HEK293T (cell line): ENCODE measurements at places on chromosomes 3 and 15.

- DNase-seq: peak; percentile 17
These were observed 55.3 kb downstream of the SLC28A2 start for GRCh38 chr15:45307230-45307924.

- no peak for DNase-seq
These were observed 2.6 kb upstream of the CIB2 start for GRCh38 chr15:78133801-78134200.

DNA sequence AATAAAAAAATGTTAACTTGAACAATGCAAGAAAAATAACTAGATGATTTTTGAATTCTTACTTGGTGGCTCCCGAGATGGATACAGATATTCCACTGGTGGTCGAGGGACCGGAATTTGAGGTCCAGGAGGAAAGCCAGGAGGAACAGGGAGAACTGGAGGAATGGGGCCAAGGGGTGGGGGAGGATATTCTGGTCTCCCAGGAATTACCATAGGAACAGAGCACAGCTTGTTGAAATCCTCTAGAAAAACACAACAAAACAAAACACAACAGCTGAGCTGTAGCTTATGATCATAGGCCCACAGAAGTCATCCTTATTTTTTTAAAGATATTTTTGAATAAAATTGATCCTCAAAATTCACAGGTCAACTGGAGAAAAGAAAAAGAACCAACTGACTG lies 129.4 kb downstream of the FBN1 start:
- DNase-seq: no peak

GRCh38 chr3:18217507-18218174 lies 207.5 kb downstream of the SATB1 start:
- DNase-seq: no peak

DNA sequence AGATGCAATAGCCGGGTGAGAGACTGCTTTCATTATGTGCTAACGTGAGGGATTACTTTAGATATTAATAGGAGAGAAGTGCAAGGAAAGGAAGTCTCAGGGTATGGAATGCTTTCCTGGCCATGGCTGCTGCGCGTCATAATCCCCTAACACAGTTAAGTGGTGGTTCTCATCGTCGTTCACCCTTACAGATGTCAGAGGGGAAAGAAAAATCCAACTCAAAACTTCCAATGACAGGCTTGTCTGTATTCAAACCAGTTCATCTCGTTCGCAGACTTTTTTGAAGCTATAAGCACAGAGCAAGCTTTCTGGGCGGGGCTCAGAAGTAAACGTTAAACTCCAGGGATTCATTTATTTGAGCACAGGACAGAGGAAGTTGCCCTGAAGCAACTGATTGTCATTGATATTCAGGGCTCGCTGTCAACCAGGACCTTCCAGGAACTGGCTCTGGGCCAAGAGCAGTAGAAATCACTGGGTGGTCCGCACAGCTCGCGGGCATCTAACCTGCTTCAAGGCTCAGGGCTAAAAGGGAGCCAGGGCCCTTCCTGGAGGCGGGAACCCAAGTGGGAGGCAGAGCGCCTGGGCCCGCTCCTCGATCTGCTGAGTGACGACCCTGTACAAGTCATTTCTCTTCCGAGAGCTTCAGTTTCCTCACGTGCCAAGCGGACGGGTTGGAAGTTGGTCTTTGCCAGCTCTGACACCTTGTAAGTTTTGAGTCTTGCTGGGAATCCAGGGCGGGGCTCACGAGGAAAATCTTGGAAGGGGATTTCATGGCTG lies 1.1 kb upstream of the LPP start:
- DNase-seq: peak; percentile 28

DNA sequence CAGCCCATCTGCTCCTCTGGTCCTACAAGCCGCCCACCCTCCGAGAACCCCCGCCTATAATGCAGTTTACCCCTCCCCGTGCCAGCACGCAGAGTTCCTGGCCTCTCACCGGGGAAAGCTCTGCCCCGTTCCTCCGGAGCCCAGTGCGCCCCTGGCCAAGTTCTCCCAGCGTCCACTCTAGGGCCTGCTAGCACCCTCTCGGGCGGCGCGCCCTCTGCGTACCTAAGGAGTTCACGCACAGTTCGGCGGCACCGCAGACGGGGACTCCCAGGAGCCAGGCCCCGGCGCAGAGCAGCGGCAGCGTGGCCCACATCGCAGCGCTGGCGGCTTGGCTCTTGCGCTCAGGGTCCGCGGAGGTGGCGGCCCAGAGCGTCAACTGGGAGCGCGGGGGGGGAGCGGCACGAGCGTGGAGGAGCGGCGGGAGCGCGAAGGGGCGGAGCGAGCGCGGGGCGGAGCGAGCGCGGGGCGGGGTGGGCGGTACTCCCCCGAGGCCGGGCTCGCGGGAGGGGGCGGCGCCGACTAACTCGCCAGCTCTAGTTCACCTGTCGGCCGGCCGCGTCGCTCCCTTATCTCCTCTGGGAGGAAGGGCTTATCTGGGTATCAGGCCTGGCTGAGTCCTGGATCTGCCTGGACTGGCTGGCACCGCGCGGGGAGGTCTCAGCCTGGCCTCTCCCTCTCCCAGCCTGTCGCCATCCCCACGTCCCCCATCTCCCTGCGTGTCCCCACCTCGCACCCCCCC lies at the start of gene CTSH:
CTSH (minus strand) TSS at position 378 of the 739 bp plus-strand sequence; CDS start at position 313, 65 bp downstream.
- DNase-seq: peak; percentile 91

- DNase-seq: no peak
These were observed 26.1 kb upstream of the NMB start for GRCh38 chr15:84684092-84684491.

GRCh38 chr15:78951841-78952238 lies 7.0 kb upstream of the CTSH start:
- no peak for DNase-seq

DNA sequence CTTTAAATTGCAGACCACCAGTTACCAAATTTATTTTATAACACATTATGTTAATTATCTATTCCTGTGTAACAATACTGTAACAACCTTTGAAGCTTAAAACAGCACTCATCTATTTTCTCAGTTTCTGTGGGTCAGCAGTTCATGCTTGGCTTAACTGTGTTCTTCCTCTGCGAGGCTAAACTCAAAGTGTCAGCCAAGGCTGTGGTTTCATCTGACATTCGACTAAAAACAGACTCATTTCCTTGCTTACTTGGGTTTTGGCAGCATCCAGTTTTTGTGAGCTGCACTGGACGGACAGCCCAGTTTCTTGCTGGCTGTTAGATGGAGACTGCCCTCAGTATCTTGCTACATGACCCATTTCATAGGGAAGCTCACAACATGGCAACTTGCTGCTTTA lies 247.3 kb upstream of the KCNH8 start:
- DNase-seq: no peak

GRCh38 chr15:48119277-48119676 lies 1.5 kb upstream of the SLC24A5 start:
- no peak for DNase-seq

DNA sequence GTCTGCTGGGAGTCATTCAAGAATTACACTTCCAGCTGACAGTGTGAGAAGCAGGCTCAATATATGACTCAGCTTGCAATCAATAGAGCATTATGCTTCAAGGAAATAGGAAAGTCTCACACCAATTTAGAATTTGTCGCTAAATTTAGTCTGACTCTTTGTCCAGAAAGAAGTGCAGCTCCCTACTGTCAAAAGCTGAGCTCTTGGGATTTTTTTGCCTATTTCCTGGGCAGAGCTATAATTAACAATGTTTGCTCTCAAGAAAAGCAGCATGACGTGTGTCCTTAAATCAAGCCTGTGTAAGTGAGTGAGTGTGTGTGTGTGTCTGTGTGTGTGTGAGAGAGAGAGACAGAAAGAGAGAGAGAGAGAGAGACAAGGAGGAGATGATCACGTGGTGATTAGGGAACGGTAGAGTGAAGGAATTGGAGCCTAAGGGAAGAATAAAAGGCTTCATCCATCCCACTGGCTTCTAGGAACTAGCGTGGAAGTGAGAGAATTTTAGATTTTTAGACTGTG lies 16.4 kb upstream of the SLC35G2 start:
- no peak for DNase-seq

DNA sequence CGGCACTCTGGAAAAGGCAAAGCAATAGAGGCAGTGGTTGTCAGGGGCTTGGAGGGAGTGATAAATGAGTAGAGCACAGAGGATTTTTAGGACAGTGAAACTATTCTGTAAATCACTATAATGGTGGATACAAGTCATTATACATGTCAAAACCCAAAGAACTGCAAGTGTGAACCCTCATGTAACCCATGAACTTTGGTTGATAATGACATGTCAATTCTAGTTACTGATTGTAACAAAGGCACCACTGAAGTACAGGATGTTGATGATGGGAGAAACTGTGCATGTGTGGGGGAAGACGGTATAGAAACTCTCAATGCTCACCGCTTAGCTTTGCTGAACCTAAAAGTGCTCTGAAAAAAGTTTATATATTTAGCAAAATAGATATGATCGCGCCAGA lies 36.0 kb downstream of the BTLA start:
- no peak for DNase-seq

GRCh38 chr15:60052796-60053195 lies 48.7 kb downstream of the FOXB1 start:
- DNase-seq: no peak

GRCh38 chr3:15091575-15091974 lies 7.4 kb downstream of the RBSN start:
- DNase-seq: no peak

DNA sequence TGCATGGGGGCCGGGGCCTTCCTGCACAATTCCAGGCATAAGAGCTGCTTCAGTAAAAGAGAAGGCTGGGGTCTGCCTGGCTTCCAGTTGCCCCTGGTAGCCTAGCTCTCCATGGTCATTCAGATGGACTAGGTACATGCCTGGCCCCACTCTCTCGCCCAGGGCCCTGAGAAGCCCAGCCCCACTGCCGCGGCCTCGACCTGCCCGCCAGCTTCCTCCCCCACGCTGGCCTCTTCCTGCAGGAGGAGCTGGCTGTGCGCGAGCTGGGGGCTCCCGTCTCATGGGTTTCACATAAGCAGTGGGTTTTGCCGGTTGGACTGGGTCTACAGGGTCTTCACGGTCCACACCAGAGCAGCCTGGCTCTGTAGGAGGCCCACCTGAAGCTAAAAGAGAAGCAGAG lies 3.6 kb downstream of the PRR20G start:
- DNase-seq: no peak

DNA sequence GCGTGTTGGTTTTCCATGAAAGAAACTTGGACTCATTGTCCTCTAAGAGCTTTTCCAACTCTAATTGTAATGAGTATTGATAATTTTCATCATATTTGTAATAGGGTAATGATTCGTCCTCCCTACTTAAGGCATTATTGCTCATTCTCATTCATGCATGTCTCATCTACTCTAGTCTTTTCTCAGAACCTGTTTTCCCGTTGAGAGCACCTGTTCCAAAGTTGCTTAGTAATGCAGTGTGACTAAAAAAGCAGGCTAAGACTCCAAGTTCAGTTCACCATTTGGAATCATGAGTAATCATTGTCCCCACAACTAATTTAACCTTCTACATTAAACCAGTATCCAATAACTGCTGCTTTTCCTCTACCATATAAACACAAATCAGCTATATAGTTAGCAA lies 84.0 kb downstream of the FILIP1L start:
- DNase-seq: no peak

DNA sequence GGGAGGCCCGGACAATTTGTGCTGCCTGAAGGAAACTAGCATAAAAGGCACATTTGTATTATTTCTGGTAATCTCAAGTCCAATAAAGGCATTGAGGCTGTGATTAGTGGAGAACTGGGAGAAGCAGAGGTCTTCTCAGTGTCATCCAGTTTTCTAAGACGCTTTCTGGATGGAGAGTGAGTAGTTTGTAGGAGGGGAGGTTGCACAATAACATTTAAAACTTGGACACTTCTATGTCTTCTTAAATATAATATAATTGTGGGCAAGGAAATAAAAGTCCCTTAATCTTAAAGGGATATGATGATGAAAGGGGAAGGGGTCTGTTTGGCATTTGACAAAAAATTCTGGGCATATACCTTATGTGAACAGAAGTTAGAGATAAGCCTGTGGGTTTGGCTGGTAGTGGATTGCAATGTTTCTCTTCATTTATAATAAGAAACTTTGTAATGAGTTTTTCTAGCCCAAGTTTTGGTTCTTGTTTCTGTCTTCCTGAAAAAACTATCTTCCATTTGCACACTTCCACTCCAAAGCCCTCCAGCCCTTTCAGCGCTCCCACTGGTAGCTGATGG lies 291.6 kb upstream of the TGFBR2 start:
- DNase-seq: no peak

DNA sequence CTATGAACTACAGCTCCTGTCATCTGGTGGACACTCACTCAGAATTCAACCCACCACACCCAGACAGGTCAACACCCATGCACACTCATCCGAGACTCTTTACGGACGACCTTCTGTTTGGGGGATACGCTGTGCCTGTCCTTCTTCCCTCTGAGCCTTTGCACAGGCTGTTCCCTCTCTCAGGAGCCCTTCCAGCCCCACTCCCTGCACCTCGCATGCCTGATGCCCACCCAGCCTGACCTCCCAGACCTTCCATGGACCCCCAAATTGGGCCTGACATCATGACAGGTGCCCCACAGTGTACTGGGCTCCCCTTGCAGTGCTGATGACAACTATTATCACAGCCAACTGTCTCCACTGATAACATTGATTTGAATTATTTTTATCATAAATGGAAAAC lies 135.8 kb downstream of the NSMCE3 start:
- no peak for DNase-seq

DNA sequence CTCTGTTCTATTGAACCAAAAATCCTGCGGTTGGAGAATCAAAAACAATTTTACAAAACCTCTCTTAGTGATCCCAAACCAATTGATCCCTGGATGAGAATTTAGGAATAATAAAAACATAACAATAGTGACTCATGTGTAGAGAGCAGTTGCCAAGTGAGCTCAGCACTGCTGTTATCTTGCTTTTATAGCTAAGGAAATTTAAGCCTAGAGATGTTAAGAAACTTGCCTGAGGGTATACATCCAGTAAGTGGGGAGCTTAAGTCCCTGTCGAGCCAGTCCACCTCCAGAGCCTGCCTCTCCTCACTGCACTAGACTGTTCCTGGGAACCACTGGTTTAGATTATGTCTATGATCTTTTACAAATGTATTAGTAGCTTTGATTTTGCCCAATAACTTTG lies 358.4 kb upstream of the LMCD1 start:
- no peak for DNase-seq

DNA sequence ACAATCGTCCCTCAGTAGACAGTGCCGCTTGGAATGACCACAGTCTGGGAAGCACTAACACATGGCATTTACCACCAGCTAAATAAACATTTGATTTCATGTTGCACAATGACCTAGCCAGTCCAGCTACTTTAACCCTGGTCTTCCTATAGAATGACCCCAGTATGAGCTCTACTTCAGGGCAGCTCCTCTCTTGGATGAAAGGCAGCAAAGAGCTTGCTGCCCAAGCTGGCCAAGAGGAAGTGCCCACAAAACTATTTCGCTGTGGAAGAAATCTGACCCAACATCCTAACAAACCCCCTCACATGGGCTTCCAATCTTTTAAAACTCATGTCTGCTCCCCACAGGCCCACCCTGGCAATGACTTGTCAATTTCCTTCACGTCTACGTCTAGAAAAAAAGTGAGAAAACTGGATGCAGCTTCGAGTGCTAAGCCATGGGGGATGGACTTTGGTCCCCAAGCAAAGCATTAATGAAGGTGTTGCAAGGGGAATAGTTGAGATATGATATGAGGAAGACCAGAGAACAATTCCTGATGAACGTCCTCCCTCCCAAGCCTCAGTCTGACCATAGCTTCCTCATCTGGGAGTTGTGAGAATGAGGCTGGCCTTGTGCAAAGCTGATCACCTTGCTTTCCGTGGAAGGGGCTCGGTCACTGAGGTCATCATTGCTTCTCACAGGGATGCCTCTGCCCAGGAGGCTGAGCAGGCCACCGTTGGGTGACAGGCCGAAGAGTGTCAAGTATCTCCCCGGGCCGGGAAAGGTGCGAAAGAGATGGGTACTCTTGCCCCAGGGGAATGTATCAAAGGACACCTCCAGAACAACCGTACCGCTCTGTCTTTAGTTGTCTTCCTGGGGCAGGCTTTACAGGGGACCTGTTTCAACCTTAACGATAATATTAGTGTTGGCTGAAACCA lies 964 bp downstream of the SLC25A20 start:
- DNase-seq: no peak
